NCI-H2081 treated with DMSO at 0.1 percent for 48 hours (cell line): ENCODE measurements at places on chromosomes 13 and 19.

DNA sequence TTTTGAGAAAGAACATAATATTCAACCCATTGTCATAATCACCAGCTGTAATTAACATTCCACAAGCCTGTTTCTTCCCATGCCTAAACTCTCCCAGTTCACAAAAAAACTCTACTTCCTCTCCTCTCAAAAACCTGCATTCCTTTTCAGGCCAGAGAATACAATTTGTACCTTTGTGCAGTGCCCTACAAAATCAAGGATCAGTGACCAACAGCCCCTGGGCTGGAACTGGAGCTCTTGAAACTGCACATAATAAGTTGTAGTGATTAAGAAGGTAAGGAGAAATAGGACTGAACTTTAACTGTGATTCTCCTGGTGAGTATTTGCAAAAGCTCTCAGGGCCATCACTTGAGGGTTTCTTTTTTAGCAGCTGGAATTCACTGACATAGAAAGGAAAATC is 472.7 kb downstream of the RFC3 start:
- DNase-seq, result no peak

DNA sequence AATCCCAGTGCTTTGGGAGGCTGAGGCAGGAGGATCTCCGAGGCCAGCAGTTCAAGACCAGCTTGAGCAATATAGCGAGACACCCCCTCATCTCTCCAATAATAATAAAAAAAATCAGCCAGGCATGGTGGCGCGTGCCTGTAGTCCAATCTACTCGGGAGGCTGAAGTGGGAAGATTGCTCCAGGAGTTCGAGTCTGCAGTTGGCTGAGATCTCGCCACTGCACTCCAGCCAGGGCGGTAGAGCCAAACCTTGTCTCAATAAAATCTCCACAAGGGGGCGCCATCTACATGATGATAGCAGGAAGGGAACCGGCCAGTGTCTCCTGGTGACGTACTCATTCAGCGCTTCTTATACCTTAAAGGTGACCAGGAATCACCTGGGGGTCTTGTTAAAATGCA is 13.6 kb upstream of the C5AR1 start:
- DNase-seq, result peak; percentile 37

DNA sequence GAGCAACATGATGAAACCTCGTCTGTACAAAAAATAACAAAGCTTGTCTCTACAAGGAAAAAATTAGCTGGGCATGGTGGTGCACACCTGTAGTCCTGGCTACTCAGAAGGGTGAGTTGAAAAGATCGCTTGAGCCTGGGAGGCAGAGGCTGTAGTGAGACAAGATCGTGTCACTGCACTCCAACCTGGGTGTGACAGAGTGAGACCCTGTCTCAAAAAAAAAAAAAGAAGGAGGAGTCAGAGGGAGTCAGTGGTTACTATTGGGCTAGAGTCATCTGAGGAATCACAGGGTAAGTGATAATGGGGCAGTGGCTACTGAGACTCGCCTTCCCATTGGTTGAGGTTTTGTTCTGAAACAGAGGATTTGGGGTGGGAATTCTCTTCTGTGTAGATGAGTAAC is 1.9 kb upstream of the GPI start:
- DNase-seq, result no peak

DNA sequence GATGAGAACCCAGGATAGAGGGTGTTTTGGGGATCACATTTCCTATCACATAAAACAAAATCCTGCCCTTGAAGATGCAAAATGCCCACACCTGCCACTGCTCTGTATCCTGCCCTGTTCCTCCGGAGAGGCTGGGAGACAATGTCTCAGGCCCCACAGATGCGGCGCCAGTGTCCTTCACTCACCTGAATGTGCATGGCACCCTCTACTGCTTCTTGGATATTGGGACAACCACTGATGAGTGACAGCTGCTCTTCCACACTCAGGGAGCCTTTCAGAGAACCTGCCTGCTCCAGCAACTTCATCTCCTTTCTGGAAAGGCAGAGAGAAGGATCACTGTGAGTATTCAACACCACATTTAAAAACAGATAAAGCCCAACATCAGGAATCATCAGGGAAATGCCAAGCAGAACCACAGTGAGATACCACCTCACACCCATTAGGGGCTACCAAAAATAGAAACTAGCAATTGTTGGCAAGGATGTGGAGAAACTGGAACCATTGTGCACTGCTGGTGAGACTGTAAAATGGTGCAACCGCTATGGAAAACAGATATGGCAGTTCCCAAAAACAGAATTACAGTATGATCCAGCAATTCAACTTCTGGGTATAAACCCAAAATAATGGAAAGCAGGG is 36.4 kb downstream of the CRYL1 start:
- DNase-seq, result no peak

DNA sequence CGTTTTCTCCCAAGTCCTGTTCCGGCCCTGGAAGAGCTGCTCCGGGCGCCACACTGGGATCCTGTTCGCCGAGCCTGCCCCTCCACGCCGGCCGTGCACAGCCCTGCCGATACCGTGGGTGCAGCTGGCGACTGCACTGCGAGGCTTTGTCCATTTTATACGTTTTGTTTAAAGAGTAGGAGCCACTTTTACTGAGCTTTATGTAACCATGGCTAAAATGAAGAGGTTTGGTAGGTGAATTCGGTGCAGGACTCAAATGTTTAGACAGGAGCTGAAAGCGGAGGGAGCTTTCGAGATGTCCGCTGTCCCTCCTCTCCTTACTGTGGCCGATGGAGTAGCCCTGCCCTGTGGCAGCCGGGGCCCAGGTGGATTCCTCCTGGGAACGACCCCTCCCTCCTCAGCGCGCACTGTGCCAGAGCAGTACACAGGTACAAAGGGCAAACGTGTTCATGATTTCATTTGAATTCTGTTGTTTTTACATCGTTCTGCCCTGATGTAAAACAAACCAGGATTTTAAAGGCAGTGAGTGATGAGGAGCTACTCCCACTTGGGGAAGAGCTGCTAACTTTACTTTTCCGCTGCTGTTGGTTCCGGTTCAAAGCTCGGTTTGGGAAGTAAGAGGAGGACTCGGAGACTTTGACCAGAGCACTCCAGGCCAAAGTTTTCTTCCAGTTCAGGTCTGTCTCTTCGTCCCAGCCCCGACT is 1.7 kb downstream of the COL4A2 start:
- DNase-seq, result no peak

GRCh38 chr13:89361909-89362308 is 1690.7 kb downstream of the SLITRK5 start:
- DNase-seq, result no peak

DNA sequence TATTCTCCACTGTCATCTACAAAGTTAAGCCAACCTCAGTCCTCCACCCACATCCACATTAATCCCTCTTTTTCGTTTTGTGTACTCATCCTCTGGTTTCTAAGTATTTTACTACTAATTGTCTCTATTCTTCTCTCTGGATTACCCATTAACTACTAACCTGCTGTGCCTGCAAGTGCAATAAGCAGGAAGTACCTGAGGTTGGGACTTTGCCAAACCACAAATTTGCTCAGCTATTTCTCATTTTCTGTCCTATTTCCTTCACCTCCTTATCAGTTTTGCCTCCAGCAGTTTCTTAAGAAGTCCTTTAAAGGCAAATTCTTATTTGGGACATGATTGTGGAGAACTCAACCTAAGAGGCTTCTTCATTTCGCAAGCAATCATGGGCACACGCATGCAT is 1708.9 kb downstream of the SLITRK5 start:
- no peak for DNase-seq

GRCh38 chr13:51331354-51331861 is 8.1 kb upstream of the SERPINE3 start:
- DNase-seq, result no peak

GRCh38 chr19:40397568-40397906 is 7.6 kb upstream of the HIPK4 start:
- no peak for DNase-seq

DNA sequence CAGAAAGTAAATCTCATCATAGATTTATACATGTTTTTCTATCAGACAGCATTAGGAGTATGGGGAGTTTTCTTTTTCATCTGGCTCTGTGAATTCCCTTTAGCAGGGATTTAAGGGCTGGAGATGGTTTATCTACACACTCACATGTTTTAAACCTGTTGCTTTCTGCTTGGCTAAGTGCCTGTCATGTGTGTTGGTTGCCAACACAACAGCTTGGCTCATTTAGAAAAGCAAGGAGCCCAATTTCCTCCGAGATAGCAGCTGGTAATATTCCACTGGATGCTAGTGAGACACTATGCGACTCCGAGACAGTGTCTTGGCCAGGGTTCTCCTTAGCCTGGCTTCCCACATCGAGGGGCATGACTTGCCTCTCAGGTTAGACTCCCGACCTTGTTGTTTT is 83.3 kb downstream of the KLF5 start:
- DNase-seq, result no peak

DNA sequence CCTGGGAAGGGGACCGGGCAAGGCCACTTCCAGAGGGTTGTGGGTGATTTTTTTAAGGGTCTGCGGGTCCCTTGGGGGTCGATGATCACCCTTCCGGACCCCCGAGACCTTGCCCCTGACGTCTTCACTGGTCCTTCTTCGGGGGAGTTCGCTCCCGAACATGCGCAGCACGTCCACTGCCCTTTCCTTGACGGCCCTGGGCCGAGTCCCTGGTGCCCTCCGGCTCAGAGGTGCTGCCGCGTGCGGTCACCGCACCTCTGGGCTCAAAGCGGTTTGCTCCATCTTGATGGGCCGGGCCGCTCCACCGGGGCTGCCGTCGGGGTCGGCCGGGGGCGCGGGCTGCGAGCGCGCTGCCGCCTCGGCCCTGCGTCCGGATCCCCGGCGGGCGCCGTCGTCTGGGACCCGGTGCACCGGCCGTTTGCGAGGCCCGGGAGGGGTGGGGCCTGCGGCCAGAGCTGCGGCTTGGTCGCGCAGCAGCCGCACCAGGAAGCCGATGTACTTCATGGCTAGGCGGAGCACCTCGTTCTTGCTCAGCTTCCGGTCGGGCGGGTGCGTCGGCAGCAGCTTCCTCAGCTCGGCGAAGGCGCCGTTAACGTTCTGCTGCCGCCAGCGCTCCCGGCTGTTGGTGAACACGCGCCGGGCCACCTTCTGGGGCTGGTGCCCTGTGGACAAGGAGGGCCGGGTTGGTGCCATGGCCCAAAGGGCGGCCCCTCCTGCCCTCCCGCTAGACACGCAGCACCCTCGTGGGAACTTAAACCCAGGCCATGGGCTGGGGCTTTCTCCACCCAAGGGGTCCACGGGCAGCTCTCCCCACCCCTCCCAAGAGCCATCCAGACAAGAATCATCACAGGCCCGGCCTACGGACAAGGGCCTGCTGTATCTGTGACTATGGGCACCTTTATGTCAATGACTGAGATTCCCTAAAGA is 3.3 kb downstream of the LYL1 start:
- no peak for DNase-seq

DNA sequence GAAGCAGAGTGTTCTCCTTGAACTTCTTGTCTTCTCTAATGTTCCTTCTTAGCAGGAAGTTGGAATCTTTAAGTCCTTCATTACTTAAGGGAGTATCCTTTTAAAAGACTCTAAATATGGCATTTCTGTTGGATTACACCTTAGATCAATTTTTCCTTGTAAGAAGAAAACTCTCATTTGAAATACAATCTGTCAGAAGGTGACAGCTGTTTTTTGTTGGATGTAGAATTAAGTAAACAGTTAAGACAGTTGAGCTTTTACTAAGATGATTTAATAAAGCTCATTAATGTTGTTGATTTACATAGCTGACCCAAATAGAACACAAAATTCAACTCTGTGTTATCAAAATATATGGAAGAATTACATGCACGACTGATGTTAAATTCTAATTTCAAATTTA is 16.7 kb upstream of the MBNL2 start:
- DNase-seq, result no peak

DNA sequence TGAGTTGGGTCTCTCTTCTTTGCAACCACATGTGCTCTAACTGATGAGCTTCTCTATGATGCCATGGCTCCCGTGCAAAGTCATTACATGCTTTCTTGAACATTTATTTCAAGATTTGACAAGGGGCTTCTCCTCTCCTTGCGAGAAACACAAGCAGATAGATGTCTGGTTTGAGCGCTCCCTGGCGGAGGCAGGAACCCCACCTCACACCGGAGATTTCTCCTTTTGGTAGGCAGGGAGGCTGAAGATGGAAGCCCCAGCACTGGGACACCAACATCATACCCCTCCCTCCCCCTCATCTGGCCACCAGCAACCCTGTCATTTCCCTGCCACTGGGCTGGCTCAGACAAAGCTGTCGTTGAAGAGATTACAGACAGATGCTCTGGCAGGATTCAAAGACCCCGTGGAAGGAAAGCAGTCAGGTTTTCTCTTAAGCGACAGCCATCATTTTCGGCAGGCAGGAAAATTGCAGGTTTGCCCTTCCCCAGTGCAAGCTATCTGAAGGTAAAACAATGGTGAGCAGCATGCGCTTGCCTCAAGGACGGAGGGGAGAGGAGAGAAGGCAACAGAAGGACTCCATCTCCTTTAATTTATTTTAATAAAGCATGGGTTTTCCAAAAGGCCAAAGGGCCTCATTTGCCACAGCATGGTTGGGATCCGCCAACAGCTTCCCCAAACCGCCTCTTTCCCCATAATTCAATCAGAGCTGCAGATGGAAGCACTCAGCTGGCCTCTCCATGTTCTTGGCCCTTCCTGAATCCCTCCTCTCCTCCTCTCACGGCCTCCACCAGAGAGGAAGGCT is 344.1 kb upstream of the TSHZ3 start:
- DNase-seq, result no peak

DNA sequence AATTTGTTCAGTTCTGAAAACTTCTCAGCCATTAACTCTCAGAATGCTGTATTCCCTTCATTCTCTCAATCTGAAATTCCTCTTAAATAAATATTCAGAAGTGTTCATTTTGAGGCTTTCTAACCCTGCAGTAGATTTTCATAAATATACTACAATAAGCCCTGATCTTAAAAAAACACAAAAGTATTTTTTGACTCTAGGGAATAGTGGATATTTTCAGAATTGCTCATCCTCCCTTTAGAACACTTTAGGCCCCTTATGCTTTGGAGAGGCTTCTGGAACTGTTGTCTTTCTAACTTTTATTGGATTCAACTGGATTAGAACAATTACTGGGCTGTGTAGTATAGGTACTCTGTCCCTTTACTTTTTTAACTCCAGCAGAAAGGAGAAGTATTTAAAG is 1662.6 kb upstream of the MIR17HG start:
- no peak for DNase-seq

DNA sequence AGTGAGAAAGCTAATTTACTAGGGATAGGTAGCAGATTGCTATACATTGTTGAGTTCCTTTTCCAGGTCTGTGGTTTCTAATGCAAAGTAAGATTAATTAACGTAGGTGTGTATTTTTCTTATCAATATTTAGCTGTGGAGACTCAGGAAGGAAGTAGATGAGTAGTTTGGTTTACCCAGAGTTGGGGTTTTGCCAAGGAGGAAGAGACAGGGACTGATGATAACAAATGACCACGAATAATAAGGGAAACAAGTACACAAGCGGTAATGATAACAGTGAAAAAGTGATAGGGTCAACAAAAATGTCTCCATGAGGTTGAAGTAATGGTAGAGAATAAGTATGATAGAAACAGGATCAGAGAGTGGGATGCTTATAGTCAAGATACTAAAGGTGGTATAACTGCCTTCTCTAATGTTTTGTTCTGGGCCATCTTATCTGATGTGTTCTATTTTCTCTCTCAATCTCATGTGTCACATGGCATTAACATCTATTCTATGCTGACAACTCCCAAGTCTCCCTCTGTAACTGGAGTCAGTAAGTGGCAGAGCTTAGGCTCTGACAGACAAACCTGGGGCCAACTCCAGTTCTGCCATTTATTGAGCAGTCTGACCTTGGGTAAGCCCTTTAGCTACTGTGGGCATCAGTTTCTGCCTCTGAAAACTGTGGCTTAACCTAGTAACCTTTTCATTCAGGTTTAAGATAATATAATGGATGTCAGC is 8.8 kb downstream of the OBI1 start:
- DNase-seq, result no peak

- DNase-seq, result no peak
Observed at GRCh38 chr13:65584126-65584525, 1646.0 kb downstream of the PCDH9 start.

GRCh38 chr19:13097033-13097462 is 5.6 kb downstream of the LYL1 start:
- DNase-seq, result no peak
